ENCODE measurements at places on chromosomes 5 and 9.

DNA sequence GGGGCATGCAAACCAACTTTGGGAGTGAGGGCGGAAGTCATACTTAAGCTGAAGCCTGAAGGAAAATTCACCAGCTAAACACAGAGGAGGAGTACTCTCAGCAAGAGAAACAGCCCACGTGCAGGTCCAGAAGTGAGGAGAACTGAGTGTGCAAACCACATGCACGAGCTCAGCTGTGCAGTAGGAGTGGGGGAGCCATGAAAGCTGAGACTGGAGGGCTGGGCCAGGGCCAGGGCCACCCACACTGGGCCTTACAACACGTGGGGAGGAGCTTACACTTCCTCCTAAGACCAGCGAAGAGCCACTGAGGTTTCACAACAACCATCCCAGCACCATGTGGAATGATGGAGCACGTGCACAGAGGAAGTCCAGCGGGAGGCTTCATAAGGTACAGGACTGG lies 9.3 kb upstream of the WWC1 start:
- DNase-seq = no peak

- no peak for DNase-seq
Measured at GRCh38 chr9:92100237-92100911, 14.8 kb downstream of the SPTLC1 start.

DNA sequence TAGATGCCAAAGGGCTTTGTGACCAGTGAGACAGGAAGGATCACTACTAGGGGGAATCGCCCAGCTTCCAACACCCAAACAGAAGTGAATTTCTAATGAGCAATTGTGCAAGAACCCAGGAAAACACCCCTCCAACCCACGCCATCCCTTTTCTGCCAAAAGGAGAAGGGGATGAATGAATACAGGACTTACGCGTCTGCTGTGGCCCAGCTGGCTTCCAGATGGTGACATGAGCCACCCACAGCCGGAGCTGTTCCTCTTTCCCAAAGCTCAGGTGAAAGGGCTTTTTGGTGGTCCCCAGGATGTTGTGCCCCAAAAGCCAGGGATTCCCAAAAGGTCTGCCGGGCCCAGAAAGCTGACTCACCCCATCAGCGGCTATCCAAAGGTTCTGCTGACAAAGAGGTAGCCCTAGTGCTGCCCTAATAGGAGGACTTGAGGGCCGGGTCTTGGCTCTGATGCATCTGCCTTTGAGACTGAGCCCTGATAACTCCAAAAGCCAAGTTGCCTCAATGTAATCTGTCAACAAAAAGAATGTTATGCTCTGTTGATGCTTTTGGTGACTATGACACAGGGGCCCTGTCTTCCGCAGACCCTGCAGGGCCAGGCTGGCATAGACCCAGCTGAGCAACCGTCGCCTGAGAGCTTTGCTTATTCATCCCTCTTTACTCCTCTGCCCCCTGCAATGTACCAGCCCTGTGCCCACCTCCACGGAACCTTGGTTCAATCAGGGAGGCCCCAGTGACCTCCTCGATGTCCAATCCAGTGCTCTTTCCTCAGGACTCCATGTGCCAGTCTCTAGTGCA lies 14.5 kb downstream of the GSN start:
- DNase-seq = no peak

- no peak for DNase-seq
Measured at GRCh38 chr9:9284201-9284600, 1328.6 kb downstream of the PTPRD start.

DNA sequence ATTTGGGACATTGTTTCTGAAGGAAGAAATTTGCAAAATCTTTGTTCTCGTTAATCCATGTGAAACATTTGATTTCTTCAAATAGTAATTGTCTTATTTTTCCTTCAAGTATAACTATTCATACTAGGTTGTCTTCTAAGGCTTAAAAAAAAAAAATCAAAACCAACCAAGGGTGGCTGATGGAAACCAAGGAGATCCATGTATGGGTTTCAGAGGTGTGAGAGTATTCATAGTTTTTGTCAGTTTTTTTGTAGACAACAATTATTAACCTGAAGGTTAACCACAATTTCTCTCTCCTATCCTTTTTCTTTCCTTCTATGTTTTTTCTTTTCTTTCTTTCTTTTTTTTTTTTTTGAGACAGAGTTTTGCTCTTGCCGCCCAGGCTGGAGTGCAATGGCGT lies 35.4 kb downstream of the KDM4C start:
- DNase-seq = no peak

DNA sequence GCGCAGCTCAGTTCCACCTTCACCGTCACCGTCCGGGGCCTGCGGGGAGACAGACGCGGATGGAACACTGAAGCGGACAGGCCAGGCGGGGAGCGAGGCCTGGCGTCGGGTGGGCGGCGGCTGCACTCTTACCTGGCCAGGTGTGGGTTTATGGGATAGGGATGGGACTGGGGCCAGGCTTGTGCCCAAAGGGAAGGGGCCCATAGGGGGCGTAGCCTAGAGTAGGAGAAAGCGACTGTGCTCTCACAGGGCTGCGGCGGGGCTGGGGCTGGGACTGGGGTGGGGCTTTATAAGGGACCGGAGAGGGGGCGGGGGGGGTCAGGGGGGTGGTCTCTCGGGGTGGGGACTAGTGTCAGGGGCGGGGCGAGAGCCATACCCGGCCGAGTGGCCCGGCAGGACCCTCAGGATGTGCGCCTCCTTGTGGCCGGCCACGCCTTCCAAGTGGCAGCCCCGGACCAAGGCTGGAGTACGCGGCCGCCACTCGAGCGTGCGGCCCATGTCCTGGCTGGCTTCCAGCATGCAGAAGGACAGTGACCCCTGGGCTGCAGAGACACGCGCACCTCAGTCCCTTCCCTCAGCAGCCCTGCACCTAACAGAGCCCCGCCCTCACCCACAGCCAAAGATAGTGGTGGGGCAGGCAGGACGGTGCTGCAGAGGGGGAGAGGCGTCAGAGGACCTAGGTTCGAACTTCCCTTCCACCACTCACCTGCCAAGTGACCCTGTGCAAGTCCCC lies 22.8 kb downstream of the FPGS start:
- no peak for DNase-seq

DNA sequence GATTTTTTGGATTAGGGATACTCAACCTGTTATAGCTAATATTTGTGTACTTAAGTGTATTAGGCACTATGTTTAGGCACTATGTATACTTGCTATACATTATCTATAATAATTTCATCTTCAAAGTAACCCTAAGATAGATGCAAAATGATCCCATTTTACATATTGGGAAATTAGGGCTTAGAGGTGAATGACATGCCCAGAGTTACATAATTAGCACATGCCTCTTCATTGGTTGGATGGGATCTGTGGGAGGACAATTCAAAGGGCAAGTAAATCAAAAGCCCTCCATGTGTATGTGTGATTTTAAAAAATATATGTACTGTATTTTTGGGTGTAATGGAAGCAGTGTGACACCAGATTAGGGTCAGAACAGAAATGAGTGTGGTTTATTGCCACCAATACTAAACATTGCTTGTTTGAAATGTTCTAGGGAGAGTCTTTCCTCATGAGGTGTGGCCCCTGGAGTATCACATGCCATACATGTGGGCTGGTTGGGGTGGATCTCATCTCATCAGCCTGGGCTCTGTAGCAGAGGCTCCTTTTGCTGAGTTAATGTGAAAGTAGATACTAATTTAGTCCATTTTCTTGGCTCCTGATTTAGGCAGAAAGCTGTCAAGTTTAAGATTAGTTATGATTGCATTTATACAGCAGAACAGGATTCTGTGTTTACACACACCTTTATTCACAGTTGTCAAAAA lies 5.5 kb downstream of the C9orf85 start:
- DNase-seq = no peak

- no peak for DNase-seq
Measured at GRCh38 chr5:132751444-132751843, 4.2 kb downstream of the CCNI2 start.

DNA sequence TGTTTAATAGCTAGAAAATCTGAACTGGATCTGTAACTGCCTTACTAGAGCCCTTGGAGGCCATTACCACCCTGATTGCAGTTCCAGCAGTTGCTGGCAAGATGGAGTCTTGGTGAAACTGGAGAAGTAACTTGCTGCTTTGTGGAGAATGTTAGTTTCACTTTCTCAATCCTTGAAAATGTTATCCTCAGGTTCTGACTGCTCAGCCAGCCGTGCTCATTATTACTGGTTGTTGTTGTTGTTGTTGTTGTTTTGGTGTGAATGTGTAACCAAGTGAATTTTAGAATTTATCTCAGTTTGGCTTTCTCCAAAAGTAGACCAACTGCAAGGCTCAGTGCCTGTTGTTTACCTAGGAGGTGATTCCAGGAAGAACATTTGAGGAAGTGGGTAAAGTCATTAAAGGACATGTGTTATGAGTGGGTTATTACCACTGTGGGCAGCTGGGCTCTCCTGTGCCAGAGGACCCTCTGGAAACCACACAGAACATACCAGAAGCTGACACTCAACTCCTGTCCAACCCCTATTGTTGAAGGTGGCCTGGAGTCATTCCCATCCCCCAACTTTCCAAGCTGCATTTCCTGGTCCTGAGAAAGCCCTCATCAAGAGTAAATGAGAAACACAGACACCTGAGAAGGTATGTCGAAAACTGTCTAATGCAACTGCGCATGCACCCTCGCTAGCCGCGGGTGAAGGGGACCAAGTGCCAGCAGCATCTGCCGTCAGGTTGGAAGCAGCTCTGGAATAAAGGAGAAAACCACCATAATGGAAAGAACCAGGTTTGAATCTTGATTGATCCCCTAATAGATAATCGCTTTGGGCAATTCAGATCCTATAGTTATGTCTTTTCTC lies 111.6 kb downstream of the CMYA5 start:
- no peak for DNase-seq

DNA sequence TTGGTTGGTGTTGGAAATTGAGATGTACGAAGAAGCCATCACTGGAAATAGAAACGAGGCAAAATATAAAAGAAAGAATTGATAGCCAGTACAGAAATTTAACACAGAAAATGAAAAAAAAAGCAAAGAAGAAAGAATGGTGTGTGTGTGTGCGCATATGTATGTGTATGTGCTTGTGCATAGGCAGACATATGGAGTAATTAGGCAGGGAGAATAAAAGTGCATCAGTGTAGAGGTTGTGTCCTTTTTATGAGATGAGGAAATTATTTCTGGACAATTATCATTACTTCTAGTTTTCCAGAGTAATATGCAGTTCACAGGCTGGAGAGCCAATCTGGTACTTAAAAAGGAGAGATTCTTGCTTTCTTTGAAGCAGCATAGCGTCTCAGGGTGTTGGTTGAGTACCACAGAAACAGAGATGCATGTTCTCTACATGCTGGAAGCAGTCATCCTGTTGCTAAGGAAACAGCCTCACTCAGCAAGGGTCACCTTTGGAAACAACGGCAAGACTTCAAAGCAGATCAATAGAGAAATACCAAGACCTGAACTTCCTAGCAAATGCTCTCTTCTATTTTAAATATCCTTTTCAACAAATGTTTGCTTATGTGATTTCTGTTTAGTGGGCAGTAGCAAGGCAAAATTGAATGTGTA lies 172.7 kb downstream of the TAF11L14 start:
- DNase-seq = no peak

DNA sequence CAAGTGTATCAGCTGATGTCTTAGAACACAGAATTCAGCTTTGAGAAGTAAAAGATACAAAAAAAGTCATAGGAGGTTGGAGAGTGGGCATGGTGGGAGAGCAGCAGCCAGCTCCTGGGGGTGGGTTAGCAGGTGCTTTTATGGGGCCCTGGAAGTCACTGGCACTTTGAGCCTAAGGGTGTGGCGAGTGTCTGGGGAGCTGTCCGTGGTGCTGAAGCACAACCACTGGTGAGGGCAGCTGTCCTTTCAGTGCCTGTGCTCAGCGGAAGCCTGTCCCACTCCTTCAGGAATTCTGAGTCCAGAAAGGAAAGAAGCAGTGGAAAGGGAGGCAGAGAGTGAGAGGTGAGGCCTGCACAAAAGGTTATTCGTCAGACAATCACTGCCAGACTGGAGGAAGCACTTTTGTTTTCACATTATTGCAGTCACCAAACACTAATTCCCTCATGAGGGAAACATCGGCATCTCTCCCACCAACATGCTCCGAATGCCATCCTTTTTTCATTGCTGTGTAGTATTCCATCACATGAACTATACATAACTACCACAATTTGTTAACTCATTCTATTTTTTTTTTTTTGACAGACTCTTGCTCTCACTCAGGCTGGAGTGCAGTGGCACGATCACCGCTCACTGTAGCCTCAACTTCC lies 59.4 kb upstream of the RAPGEF1 start:
- DNase-seq = no peak

DNA sequence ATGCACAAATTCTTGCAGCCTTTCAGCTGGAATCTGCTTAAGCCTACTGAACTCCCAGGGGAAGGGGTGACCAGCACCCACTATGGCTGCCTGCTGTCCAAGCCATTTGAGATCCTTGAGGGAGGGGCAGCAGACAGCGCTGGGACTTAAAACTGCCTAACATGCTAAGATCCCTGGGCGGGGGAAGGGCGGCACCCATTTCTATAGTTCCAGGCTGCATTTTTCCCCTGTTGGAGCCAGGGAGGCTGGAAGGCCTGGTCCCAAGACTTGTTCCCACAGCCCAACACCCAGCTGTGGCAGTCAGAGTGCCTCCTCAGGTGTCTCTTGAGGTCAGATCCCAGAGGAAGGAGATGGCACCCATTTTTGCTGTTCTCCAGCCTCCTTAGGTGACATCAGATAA lies 1061.3 kb upstream of the COX7C start:
- DNase-seq = no peak

GRCh38 chr9:135476561-135477355 lies 2.8 kb upstream of the PPP1R26 start:
- DNase-seq = no peak

GRCh38 chr9:20022410-20022809 lies 233.6 kb upstream of the SLC24A2 start:
- DNase-seq = no peak

- DNase-seq = no peak
Measured at GRCh38 chr5:45093377-45093776, 284.6 kb downstream of the MRPS30 start.

DNA sequence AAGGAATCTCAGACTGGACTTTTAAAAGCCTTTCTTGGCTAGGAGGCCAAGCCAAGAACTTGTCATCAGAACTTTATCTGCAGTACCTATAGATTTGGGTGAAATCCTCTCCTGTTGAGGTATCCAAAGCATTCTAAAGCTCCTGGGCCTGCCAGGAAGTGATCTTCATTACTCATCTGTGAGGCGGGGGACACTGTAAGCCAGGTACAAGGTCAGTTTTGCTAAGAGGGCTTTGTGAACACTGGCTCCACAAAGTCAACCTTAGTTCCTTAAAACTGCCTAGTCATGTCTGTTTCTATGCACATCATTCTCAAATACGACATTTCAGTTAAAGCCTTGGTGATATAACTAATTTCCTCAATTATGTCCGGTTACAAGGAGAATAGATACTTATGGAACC lies 236.7 kb downstream of the PIK3R1 start:
- DNase-seq = no peak

DNA sequence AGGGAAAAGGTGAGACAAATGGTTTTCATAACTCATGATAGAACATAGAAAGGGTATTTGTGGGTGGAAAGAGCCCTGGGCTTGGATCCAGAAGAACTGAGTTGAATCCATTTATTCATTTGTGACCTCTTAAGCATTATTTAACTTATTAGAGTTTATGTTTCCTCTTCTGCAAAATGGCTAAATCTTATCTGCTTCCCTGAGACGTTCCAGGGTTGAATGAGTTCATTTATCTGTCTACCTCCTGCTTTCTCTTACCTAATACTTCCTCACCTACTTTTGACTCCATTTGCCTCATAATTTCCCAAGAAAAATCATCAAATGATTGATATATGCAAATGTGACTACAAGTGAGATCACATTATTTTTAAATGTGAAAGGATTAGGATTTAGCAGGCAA lies 152.7 kb upstream of the GAS1 start:
- no peak for DNase-seq

GRCh38 chr5:82849885-82850284 lies 227.3 kb downstream of the TMEM167A start:
- no peak for DNase-seq

All from activated CD4-positive, CD25-positive, alpha-beta regulatory T cell treated with anti-CD3 and anti-CD28 coated beads, Interleukin-2, amount 50 U/mL, for 16 hours (primary cell).